Thyroid gland (tissue), 4 donors: ENCODE measurements at places on chromosomes 3 and 15.

- peaks cover 9% of the 10 kb centered on the region for H3K4me1 ChIP-seq
- H3K27me3 ChIP-seq: no peaks in the 10 kb centered on the region
- DNase-seq: no peak
- H3K27ac ChIP-seq: no peak overlapping the region
These were observed 136.2 kb downstream of the TNIK start for GRCh38 chr3:171323938-171324536.

- H3K27ac ChIP-seq: no peak overlapping the region
- H3K27me3 ChIP-seq: no peaks in the 10 kb centered on the region
- no peak overlapping the region for H3K4me3 ChIP-seq
- no peaks in the 10 kb centered on the region for H3K4me1 ChIP-seq
- no peak for DNase-seq
These were observed 191.4 kb downstream of the TBL1XR1 start for GRCh38 chr3:177005718-177006405.

- peak; percentile 75 for DNase-seq
- H3K4me1 ChIP-seq: peaks cover 45% of the 10 kb centered on the region
These were observed 983 bp upstream of the ALAS1 start for GRCh38 chr3:52196977-52197376.

- H3K4me1 ChIP-seq: peaks cover 55% of the 10 kb centered on the region
- H3K27ac ChIP-seq: peak overlapping the region; percentile 85
- no peak for DNase-seq
- peaks cover 23% of the 10 kb centered on the region for H3K36me3 ChIP-seq
These were observed 3.6 kb downstream of the CYB561D2 start for GRCh38 chr3:50354186-50354764.

GRCh38 chr15:48887144-48887543 is 9.2 kb downstream of the EID1 start:
- no peaks in the 10 kb centered on the region for H3K4me1 ChIP-seq
- no peaks in the 10 kb centered on the region for H3K27me3 ChIP-seq
- H3K4me3 ChIP-seq: no peak overlapping the region
- no peak for DNase-seq

- no peaks in the 10 kb centered on the region for H3K36me3 ChIP-seq
- H3K4me1 ChIP-seq: no peaks in the 10 kb centered on the region
- no peak overlapping the region for H3K4me3 ChIP-seq
- H3K27me3 ChIP-seq: no peaks in the 10 kb centered on the region
These were observed 65.8 kb downstream of the SCN11A start for GRCh38 chr3:38985981-38986380.

DNA sequence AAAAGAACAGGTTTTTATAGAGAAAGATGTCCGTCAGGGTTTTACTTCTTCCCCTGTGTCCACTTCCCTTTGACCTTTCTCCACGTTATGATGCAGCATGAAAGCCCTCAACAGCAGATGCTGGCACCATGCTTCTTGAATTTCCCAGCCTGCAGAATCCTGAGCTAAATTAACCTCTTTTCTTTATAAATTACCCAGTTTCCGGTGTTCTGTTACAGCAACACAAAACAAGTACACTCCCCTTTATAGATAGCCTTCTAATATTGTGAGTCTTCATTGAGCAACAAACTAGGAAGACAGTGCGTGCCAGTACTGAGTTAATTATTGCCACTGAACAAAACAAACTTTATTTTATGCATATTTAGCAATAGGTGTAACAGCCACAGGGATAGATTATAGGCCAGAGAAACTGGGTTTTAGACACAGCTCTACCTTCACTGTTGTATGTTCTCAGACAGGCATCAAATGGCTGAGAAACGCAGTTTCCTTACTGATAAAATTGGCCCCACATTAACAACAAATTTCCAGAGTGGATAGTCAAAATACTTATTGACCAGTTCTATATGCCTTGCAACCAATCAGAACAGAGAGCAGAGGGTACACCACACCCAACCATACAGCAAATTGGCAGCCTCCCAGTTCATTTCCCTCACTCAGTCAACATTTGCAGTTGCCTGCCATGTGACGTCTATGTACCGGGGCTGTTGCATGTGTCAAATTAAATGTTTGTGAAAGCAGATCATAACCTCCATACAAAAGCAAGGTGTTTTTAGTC is 14.4 kb upstream of the TBL1XR1 start:
- no peak overlapping the region for H3K4me3 ChIP-seq
- H3K4me1 ChIP-seq: peaks cover 7% of the 10 kb centered on the region
- DNase-seq: no peak
- no peaks in the 10 kb centered on the region for H3K27me3 ChIP-seq

- H3K4me1 ChIP-seq: no peaks in the 10 kb centered on the region
- no peak for DNase-seq
- H3K27me3 ChIP-seq: no peaks in the 10 kb centered on the region
- peak overlapping the region; percentile 16 for H3K4me3 ChIP-seq
- H3K27ac ChIP-seq: peak overlapping the region; percentile 66
These were observed 39.9 kb upstream of the TNFSF10 start for GRCh38 chr3:172562871-172563865.

- no peak for DNase-seq
These were observed 156.0 kb upstream of the SOX2 start for GRCh38 chr3:181555681-181556080.
